Tibial nerve (tissue), 4 donors: ENCODE measurements at places on chromosomes 4 and X. TPM values are rescaled to one million over a fixed set of nuclear protein-coding genes. Genes with fewer than 3 reads are reported as not detected.

Gene NOX1
- not detected for total RNA-seq

Gene ABHD18
- 17.7 TPM for total RNA-seq

Gene CCDC110
- not detected for total RNA-seq

GRCh38 chr4:31657859-31658570, 937.8 kb downstream of the PCDH7 start:
- no peak for DNase-seq
- no peak overlapping the region for H3K4me3 ChIP-seq
- H3K27ac ChIP-seq: no peak overlapping the region
- H3K36me3 ChIP-seq: no peaks in the 10 kb centered on the region
- H3K4me1 ChIP-seq: no peaks in the 10 kb centered on the region

Gene TMEM185A
- 29.1 TPM for total RNA-seq

Gene FAT4
- total RNA-seq: 22.7 TPM

Gene PNMA6A
- total RNA-seq: 2.4 TPM

Gene STARD8
- total RNA-seq: 20.7 TPM

Gene SMIM10
- total RNA-seq: 8.0 TPM

Gene BANK1
- total RNA-seq: 5.7 TPM

Gene GJB1
- total RNA-seq: 22.5 TPM

GRCh38 chr4:22216278-22216677, 267.7 kb upstream of the KCNIP4 start:
- no peak overlapping the region for H3K4me3 ChIP-seq
- H3K27ac ChIP-seq: no peak overlapping the region
- no peaks in the 10 kb centered on the region for H3K4me1 ChIP-seq
- DNase-seq: no peak
- no peaks in the 10 kb centered on the region for H3K27me3 ChIP-seq

DNA sequence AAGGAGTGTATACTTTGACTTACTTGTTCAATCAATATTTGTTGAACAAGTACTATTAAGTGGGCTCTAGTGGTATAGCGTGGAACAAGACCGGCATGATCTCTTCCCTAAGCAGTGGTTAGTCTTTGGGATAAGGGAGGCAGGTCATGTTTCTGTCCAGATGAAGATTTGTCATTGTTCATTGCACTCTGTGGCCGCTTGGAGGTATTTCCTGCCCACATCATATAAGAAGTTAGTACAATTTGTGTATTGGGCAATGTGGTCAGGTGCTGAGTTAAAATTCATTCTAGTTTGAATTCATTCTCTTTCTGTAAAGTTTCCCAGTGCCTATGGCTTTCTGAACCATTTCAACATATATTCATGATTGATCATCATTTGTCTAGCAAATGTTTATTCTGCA, 101.1 kb upstream of the SHISA3 start:
- no peaks in the 10 kb centered on the region for H3K4me1 ChIP-seq
- no peak overlapping the region for H3K4me3 ChIP-seq
- no peak overlapping the region for H3K27ac ChIP-seq
- H3K27me3 ChIP-seq: no peaks in the 10 kb centered on the region

Gene CAMK2D
- 36.9 TPM for total RNA-seq

- no peak overlapping the region for H3K27ac ChIP-seq
- no peaks in the 10 kb centered on the region for H3K4me1 ChIP-seq
- no peak overlapping the region for H3K4me3 ChIP-seq
Observed at GRCh38 chrX:35787867-35788266, 10.3 kb upstream of the MAGEB16 start.

Gene MTMR8
- total RNA-seq: 2.7 TPM

- no peak overlapping the region for H3K4me3 ChIP-seq
- DNase-seq: no peak
- no peaks in the 10 kb centered on the region for H3K36me3 ChIP-seq
- H3K4me1 ChIP-seq: no peaks in the 10 kb centered on the region
- no peak overlapping the region for H3K27ac ChIP-seq
Observed at GRCh38 chr4:24007860-24008261, 118.0 kb upstream of the PPARGC1A start.

- peak overlapping the region; percentile 83 for H3K4me3 ChIP-seq
- peaks cover 6% of the 10 kb centered on the region for H3K4me1 ChIP-seq
- peak; percentile 23 for DNase-seq
- no peaks in the 10 kb centered on the region for H3K27me3 ChIP-seq
Observed at GRCh38 chr4:147732518-147733235, 789 bp downstream of the ARHGAP10 start.

Gene SLC9A6
- total RNA-seq: 23.9 TPM

Gene FGF2
- total RNA-seq: 27.7 TPM

Gene CENPVL2
- total RNA-seq: not detected

GRCh38 chr4:168856312-168856711, 153.7 kb downstream of the CBR4 start:
- DNase-seq: no peak
- H3K4me3 ChIP-seq: no peak overlapping the region
- H3K4me1 ChIP-seq: peaks cover 24% of the 10 kb centered on the region
- no peak overlapping the region for H3K27ac ChIP-seq
- H3K36me3 ChIP-seq: no peaks in the 10 kb centered on the region

DNA sequence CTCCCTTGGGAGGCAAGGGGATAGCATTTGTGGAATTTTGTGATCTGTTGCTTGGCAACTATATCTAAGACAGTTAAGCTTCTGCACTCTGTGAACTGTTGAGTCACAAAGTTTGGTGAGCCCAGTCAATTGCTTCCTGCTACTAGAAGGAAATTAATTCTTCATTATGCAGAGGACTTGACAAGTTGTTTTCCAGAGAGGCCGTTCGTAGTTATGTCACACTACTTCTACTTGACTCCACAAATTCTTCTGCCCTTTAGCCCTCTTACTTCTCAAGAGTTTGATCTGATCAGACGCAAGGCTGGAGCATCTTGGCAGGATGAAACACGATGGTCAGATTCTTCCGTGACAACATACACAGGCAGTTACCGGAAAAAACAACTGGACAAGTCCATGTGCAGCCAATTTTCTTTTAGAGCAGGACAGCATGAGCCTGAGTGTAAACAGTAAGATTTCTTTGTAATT, at the start of gene C4orf51:
Gene C4orf51 (plus strand): TSS at position 156 of the 465 bp plus-strand sequence. CDS start 58 bp downstream, at position 214.
- no peak for DNase-seq
- H3K4me3 ChIP-seq: no peak within 1 kb of the TSS
- peaks cover 12% of the 10 kb centered on the region for H3K4me1 ChIP-seq
- no peaks in the 10 kb centered on the region for H3K27me3 ChIP-seq
- no peaks in the 10 kb centered on the region for H3K36me3 ChIP-seq
- no peak within 1 kb of the TSS for H3K27ac ChIP-seq

GRCh38 chr4:104912518-104912917, 234.2 kb upstream of the TET2 start:
- no peak overlapping the region for H3K27ac ChIP-seq
- no peak overlapping the region for H3K4me3 ChIP-seq
- H3K27me3 ChIP-seq: no peaks in the 10 kb centered on the region
- H3K36me3 ChIP-seq: no peaks in the 10 kb centered on the region
- DNase-seq: no peak

Gene HPRT1
- total RNA-seq: 11.7 TPM

Gene NEUROG2
- not detected for total RNA-seq

Gene SOWAHD
- not detected for total RNA-seq

DNA sequence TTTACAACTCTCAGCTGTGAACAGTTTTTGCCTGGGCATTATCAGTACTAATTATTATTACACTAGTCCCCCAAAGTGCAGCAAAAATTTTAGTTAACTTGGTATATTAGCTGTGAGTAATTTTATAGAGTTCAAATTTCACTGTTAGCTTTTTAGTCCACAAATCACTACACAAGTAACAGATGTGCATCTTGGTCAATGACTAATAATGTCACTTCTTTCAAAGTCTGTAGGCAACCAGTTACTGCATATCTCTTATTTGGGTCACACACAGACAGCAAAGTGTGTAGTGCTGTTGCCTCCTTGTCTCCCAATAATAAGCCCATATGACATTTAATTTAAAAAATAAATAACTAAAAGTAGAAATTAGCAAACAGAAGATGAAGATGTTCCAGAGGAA, 159.9 kb downstream of the SCFD2 start:
- H3K36me3 ChIP-seq: no peaks in the 10 kb centered on the region
- no peaks in the 10 kb centered on the region for H3K27me3 ChIP-seq
- no peak for DNase-seq

DNA sequence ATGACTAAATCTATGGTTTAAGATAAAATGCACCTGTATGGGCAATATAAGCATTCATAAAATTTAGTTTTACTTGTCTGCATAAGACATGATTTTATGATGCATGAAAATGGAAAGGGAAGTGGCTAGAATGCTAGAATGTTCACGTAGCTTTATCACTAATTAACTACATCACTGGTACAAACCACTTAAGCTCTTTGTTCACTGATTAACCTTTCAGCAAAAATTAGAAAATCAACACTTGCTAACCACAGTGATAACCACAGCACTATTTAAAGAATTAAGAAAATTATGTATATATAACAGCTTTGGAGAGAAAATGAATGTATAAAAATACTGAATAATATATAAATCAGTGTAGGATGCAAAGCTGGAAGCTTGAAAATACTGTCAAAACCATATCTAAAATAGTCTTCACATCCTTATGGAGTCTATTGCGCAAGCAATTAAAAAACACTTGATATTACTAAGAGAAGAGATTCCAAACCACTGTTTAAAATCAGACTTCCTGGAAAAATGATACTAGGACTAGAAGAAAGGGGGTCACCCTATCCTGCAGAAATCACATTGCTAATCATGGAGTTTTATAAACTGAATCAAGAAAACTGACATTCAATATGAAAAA, 51.9 kb downstream of the EFHC2 start:
- peaks cover 5% of the 10 kb centered on the region for H3K27me3 ChIP-seq
- H3K4me1 ChIP-seq: no peaks in the 10 kb centered on the region
- no peak overlapping the region for H3K4me3 ChIP-seq
- H3K27ac ChIP-seq: no peak overlapping the region
- H3K36me3 ChIP-seq: no peaks in the 10 kb centered on the region

- H3K4me3 ChIP-seq: no peak overlapping the region
- no peak for DNase-seq
- no peak overlapping the region for H3K27ac ChIP-seq
Observed at GRCh38 chr4:98672583-98673287, 14.3 kb upstream of the TSPAN5 start.

DNA sequence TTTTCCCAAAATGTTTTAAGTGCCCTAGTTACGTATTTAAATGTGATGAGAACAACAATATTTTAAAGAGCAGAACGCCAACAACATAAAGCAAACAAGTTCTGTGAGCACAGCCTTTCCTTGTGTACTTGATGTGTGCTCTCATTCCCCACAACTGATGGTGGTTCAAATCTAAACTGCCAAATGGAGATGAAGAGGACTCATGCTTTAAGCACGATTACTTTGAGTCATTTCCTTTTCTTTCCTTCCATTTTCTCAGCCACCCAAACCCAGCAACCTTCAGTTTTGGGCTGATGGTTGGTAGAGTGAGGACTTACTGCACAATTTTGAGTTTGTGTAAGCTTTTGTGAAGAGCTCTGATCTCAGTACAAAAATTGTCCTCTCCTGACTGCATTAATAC, 1.7 kb downstream of the NSD2 start:
- no peak overlapping the region for H3K4me3 ChIP-seq
- H3K4me1 ChIP-seq: peaks cover 24% of the 10 kb centered on the region
- no peaks in the 10 kb centered on the region for H3K27me3 ChIP-seq
- DNase-seq: no peak
- H3K27ac ChIP-seq: no peak overlapping the region
- no peaks in the 10 kb centered on the region for H3K36me3 ChIP-seq

Gene DCAF4L1
- not detected for total RNA-seq

Gene EDNRA
- total RNA-seq: 19.0 TPM

- H3K27ac ChIP-seq: no peak overlapping the region
- H3K36me3 ChIP-seq: no peaks in the 10 kb centered on the region
- no peak overlapping the region for H3K4me3 ChIP-seq
- DNase-seq: no peak
- H3K4me1 ChIP-seq: peaks cover 18% of the 10 kb centered on the region
- no peaks in the 10 kb centered on the region for H3K27me3 ChIP-seq
Observed at GRCh38 chr4:37670249-37670648, 15.9 kb downstream of the RELL1 start.

- no peaks in the 10 kb centered on the region for H3K27me3 ChIP-seq
- H3K4me1 ChIP-seq: peaks cover 19% of the 10 kb centered on the region
- DNase-seq: no peak
- H3K27ac ChIP-seq: peak overlapping the region; percentile 93
- H3K4me3 ChIP-seq: peak overlapping the region; percentile 66
- no peaks in the 10 kb centered on the region for H3K36me3 ChIP-seq
Observed at GRCh38 chrX:12973561-12974304, 1.2 kb upstream of the TMSB4X start.

Gene NPY1R
- 9.4 TPM for total RNA-seq
